Hindlimb muscle (tissue), 1 donor: ENCODE measurements at places on chromosomes 1 and 21. TPM values are rescaled to one million over a fixed set of nuclear protein-coding genes. Genes with fewer than 3 reads are reported as not detected.
A peak's percentile ranks its signal among the peaks of the same experiment; 100 is the strongest.

HCRTR1 gene
- 0.23 TPM for polyA plus RNA-seq

FAM177B gene
- 0.41 TPM for polyA plus RNA-seq

S1PR1 gene
- polyA plus RNA-seq: 14.0 TPM

DNA sequence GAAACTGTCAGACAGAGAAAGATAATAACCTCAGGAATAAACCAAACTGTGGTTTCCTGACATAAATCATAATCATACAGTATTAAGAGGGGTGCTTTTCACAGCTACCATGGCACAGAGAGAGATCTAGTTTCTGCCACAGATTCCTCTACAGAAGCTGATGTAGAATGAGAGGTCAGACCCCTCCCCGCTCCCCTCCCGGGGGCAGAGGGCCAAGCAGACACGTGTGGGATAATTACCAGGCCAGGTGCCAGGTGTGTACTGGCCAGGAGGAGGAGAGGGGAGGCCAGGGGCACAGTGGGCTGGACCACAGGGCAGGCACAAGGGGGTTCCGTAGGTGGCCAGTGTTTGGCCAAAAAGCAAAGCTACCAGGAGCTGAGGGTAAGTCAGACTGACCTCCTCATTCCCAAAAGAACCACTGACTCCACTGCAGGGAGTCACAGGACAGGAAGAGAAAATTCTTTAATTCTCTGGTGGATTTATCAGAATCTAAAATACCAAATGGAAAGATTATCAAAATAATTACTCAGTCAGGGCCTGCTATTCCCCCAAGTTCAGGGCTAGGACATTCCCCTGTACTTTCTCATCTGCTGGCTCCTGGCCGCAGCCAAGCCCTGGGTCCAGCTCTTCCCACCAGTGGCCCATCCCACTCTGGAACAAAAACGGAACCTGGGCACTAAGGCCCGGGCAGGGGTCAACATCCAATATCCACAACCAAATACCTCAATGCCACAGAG, 30.0 kb downstream of the C2CD2 start:
- peak; percentile 47 for DNase-seq

DNA sequence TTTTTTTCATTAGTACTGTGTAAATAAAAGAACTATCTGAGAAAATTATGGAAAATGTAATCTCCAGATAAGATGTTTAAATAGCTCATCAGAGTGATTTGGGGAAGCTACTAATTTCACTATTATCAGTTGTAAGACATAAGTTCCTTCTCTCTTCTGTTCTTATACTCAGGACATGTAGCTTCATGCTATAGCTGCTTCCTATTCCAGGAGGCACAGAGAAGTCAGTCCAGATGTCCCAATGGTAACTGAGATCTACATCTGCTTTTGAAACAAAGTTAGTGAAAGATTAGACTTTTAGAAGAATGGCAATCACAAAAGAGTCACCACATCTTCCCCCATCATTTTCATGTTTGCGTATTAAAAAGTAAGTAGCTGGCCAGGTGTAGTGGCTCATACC, 5.6 kb downstream of the MAP3K21 start:
- no peak for DNase-seq

- peak; percentile 77 for DNase-seq
Measured at GRCh38 chr1:26786437-26787380, 1.0 kb upstream of the PIGV start.

DNA sequence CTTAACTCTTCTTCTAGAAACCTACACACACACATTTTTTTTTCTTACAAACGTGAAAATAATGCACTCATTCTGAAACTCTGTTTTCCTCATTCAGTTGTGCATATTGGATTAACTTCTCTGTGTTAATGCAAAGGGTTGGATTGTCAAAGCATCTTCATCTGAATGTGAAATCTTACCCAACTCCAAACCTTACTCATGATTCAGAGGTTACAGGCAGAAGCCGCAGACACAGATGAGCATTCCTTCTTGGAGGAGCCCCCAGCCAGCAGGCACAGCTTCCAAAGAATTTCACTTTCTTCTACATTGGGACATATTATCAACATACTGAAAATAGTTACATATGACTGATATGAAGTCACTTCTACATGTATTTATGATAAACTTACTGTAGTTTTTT, 15.7 kb downstream of the PATJ start:
- no peak for DNase-seq

GRCh38 chr1:219988387-219988786, 57.9 kb downstream of the EPRS1 start:
- no peak for DNase-seq

DNA sequence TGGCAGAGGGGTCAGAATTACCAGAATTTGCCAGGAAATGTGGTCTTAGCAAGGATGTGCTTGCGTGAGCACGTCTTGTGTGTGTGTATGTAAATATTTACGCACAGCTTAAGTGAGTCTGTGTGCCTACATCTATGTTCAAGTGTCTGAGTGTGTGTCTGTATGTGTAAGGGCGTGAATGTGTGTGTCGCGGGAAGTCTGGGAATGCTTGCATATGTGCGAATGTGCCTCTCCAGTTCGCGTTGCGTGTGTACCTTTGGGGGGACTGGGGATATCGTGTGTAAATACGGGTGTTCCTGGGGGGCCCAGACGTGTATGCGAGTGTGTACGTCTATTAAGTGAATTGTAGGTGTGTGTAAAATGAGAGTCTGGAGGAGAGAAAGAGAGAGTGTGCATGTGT, 68.6 kb upstream of the POU3F1 start:
- no peak for DNase-seq

- DNase-seq: no peak
Measured at GRCh38 chr1:209720326-209720725, 15.7 kb downstream of the HSD11B1 start.

DNA sequence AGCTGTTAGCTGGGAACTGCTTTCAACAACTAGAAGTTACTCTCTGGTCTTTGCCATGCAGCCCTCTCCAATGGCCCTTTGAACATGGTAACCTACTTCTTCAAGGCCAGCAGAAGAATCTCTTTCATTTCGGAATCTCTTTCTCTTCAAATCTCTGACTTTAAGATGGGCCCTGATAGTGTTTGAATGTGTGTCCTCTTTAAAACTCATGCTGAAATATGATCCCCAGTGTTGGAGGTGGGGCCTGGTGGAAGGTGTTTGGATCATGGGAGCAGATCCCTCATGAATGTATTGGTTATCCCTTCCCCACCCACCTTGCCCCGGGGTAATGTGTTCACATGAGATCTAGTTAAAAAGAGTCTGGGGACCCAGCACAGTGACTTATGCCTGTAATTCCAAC, 54.5 kb upstream of the SOX13 start:
- no peak for DNase-seq

DNA sequence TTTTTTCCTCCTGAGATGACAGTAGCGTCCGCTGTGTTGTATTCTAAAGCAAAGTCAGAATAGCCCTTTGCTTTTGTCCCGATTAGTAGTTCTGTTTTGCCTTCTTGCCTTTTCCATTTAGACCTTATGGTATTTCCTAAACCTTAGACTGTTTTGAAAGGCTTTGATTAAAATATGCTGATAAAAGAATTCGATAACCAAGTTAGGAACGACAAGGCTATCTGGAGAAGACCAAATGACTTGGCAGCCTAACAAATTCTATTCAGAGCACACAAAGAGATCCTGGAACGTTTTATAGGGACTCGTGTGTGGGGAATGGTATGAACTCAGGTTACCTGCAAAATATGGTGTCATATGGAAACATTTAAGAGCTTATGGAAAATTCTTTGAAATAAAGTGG, 42.9 kb downstream of the NFIA start:
- DNase-seq: no peak

GRCh38 chr1:159790237-159790917, 9.6 kb downstream of the DUSP23 start:
- no peak for DNase-seq

GRCh38 chr1:230589951-230590350, 52.3 kb upstream of the COG2 start:
- no peak for DNase-seq

DNA sequence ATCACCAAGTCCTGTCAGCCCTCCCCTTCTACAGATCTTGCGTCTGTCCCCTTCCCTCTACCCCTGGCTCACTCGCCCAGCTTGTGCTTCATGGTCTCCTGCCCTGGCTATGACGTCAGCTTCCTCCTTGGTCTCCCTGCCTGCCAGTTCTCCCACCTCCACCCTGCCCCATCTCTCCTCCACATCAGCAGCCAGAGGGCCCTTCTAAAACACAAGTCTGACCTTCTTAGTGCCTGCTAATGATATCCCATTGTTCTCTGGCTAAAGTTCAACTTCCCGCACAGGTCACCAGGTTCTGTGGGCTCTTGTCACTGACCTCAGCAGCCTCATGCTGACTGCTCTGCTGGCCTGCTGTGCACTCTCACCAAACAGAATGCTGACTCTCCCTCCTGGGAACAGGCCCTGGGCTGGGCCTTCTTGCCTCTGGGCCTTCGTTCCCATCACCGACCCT, 24.7 kb upstream of the MYCL start:
- no peak for DNase-seq
